Activated T-helper 17 cell treated with anti-CD3 and anti-CD28 coated beads, Interleukin-2, amount 50 U/mL, for 72 hours (primary cell): ENCODE measurements at places on chromosomes 5 and 9.
A peak's percentile ranks its signal among the peaks of the same experiment; 100 is the strongest.

- no peak overlapping the region for H3K4me3 ChIP-seq
- H3K36me3 ChIP-seq = peaks cover 46% of the 10 kb centered on the region
- no peak for ATAC-seq
- H3K27me3 ChIP-seq = no peaks in the 10 kb centered on the region
Measured at GRCh38 chr5:43154469-43154868, 33.8 kb downstream of the ZNF131 start.

DNA sequence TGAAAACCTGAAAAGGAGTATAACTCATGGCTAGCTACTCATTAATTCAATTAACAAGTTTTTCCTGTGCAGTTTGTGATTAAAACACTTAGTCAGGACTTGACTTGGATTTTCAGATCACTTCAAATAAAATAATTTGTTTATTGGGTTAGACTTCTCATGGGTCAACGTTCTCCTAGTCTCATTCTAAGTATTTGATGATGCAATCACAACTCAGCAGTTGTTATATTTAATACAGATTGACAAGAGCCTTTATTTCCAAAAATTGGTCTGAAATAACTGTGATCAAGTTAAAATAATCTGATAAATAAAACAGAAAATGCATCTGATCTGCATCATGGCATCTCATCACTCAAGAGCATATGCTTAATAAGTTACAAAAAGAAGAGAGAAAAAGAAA lies 113.9 kb downstream of the FGF10 start:
- H3K4me1 ChIP-seq = no peaks in the 10 kb centered on the region
- H3K4me3 ChIP-seq = no peak overlapping the region

- no peak overlapping the region for H3K27ac ChIP-seq
- H3K4me3 ChIP-seq = no peak overlapping the region
- H3K27me3 ChIP-seq = no peaks in the 10 kb centered on the region
- no peaks in the 10 kb centered on the region for H3K4me1 ChIP-seq
Measured at GRCh38 chr5:91928754-91929521, 545.8 kb upstream of the ARRDC3 start.

GRCh38 chr5:149904977-149905376 lies 39.6 kb downstream of the PDE6A start:
- H3K4me1 ChIP-seq = no peaks in the 10 kb centered on the region
- no peaks in the 10 kb centered on the region for H3K36me3 ChIP-seq
- H3K4me3 ChIP-seq = no peak overlapping the region
- H3K27ac ChIP-seq = no peak overlapping the region
- H3K27me3 ChIP-seq = peaks cover 12% of the 10 kb centered on the region

DNA sequence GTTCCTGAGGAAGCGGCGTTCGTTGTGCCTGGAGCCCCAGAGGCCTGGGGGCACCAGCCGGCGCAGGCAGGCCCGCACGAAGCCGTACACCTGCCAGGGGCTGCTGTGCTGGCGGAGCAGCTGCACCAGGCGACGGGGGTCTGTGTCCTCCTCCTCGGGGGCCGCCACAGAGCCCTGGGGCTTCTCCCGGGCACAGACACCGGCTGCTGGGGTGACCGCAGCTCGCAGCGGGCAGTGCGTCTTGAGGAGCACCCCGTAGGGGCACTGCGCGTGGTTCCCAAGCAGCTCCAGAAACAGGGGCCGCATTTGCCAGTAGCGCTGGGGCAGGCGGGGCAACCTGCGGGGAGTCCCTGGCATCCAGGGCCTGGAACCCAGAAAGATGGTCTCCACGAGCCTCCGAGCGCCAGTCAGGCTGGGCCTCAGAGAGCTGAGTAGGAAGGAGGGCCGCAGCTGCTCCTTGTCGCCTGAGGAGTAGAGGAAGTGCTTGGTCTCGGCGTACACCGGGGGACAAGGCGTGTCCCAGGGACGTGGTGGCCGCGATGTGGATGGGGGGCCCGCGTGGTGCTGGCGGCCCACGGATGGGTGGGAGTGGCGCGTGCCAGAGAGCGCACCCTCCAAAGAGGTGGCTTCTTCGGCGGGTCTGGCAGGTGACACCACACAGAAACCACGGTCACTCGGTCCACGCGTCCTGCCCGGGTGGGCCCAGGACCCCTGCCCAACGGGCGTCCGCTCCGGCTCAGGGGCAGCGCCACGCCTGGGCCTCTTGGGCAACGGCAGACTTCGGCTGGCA lies 1.3 kb downstream of the TERT start:
- H3K4me1 ChIP-seq = no peaks in the 10 kb centered on the region
- no peak overlapping the region for H3K27ac ChIP-seq
- H3K4me3 ChIP-seq = peak overlapping the region; percentile 49

- H3K27ac ChIP-seq = no peak overlapping the region
- H3K36me3 ChIP-seq = no peaks in the 10 kb centered on the region
- peaks cover 64% of the 10 kb centered on the region for H3K4me1 ChIP-seq
Measured at GRCh38 chr9:99116003-99116411, 11.1 kb downstream of the TGFBR1 start.

DNA sequence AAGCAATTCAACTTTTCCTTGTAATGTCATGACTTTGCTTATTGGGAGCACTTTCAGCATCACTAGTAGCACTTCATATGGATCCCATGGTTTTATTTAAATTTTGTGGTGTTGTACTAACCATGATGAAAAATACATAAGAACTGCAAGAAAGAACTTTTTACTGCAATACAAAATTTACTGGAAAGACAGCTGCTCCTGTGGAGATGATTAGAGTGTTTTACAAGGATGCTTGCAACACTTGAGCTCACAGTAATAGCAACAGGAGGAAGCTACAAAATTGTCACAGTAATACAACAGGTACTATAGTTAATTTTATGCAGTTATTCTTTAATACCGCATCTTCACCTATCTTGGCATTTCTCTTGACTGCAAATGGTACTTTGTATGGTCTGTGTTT lies 158.3 kb upstream of the TSLP start:
- H3K4me1 ChIP-seq = no peaks in the 10 kb centered on the region
- no peak overlapping the region for H3K27ac ChIP-seq
- H3K27me3 ChIP-seq = peaks cover 14% of the 10 kb centered on the region
- H3K36me3 ChIP-seq = no peaks in the 10 kb centered on the region
- H3K4me3 ChIP-seq = no peak overlapping the region

GRCh38 chr5:90386099-90386710 lies 23.4 kb downstream of the CETN3 start:
- no peak for ATAC-seq
- H3K27ac ChIP-seq = no peak overlapping the region
- H3K4me3 ChIP-seq = no peak overlapping the region
- H3K4me1 ChIP-seq = no peaks in the 10 kb centered on the region

DNA sequence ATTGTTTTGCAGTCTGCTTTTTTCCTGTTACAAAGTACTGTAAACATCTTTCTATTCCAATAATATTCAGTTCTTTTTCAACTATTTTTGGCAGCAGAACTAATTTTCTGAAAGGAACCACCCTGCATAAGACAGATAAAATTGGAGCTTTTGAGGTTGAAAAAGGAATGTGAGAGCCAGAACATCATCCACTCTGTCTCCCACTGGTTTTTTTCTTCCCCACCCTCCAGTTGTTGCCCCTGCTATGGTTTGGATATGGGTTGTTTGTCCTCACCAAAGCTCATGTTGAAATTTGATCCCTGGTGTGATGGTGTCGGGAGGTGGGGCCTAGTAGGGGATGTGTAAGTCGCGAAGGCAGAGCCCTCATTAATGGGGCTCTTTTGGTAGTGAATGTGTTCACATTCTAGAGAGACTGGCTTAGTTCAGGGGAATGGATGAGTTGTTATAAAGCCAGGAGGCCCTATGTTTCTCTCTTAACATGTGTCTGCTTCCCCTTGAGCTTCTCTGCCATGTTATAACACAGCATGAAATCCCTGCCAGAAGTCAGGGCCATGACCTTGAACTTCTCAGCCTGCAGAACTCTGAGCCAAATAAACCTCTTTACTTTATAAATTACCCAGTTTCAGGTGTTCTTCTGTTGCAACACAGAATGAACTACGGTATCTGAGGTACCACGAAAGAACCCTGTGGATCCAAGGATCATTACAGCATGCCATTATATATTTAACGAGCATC lies 34.8 kb upstream of the MAST4 start:
- H3K36me3 ChIP-seq = no peaks in the 10 kb centered on the region
- no peak overlapping the region for H3K27ac ChIP-seq
- H3K27me3 ChIP-seq = peaks cover 15% of the 10 kb centered on the region
- H3K4me1 ChIP-seq = no peaks in the 10 kb centered on the region

GRCh38 chr9:10562581-10563343 lies 50.0 kb downstream of the PTPRD start:
- no peak overlapping the region for H3K27ac ChIP-seq
- no peak overlapping the region for H3K4me3 ChIP-seq
- H3K36me3 ChIP-seq = no peaks in the 10 kb centered on the region
- H3K27me3 ChIP-seq = no peaks in the 10 kb centered on the region
- no peak for ATAC-seq

GRCh38 chr5:100517301-100517974 lies 17.7 kb upstream of the FAM174A start:
- ATAC-seq = no peak
- peaks cover 5% of the 10 kb centered on the region for H3K4me1 ChIP-seq
- peaks cover 10% of the 10 kb centered on the region for H3K27me3 ChIP-seq
- no peak overlapping the region for H3K27ac ChIP-seq
- H3K4me3 ChIP-seq = no peak overlapping the region
- no peaks in the 10 kb centered on the region for H3K36me3 ChIP-seq

- H3K36me3 ChIP-seq = peaks cover 85% of the 10 kb centered on the region
- no peak for ATAC-seq
- H3K27ac ChIP-seq = no peak overlapping the region
- H3K4me1 ChIP-seq = peaks cover 3% of the 10 kb centered on the region
- H3K27me3 ChIP-seq = no peaks in the 10 kb centered on the region
Measured at GRCh38 chr5:176379881-176380280, 8.5 kb downstream of the NOP16 start.

- no peak overlapping the region for H3K27ac ChIP-seq
- H3K4me1 ChIP-seq = peaks cover 9% of the 10 kb centered on the region
- no peaks in the 10 kb centered on the region for H3K36me3 ChIP-seq
- peak overlapping the region; percentile 63 for H3K4me3 ChIP-seq
- peak; percentile 84 for ATAC-seq
- H3K27me3 ChIP-seq = peaks cover 7% of the 10 kb centered on the region
Measured at GRCh38 chr5:140145818-140146522, 20.2 kb downstream of the IGIP start.

- no peak overlapping the region for H3K4me3 ChIP-seq
- H3K36me3 ChIP-seq = no peaks in the 10 kb centered on the region
- ATAC-seq = peak; percentile 84
- no peaks in the 10 kb centered on the region for H3K27me3 ChIP-seq
- no peaks in the 10 kb centered on the region for H3K4me1 ChIP-seq
- peak overlapping the region; percentile 75 for H3K27ac ChIP-seq
Measured at GRCh38 chr9:87464110-87464991, 33.3 kb upstream of the DAPK1 start.

GRCh38 chr5:39992617-39993202 lies 567.9 kb upstream of the DAB2 start:
- H3K27me3 ChIP-seq = peaks cover 3% of the 10 kb centered on the region
- no peaks in the 10 kb centered on the region for H3K4me1 ChIP-seq
- peak; percentile 39 for ATAC-seq
- H3K4me3 ChIP-seq = no peak overlapping the region
- H3K27ac ChIP-seq = no peak overlapping the region
- H3K36me3 ChIP-seq = no peaks in the 10 kb centered on the region

DNA sequence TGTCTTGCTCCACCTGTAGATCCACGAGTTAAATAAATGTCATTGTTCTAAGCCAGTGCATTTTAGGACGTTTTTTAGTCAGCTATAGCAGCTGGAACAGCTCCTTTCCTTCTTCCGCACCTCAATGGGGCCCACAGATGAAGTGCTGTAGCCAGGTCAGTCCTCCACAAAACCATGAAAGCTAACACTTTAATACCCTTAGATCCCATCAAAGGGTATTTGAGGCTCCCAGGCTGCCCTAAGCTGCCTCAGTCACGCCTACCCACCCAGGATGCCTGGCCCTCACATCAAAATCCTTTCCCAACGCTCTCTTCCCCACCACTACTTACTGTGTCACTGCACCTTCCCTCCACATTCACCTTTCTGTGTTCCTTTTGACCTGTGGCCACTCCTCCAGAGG lies 44.1 kb upstream of the ACO1 start:
- no peaks in the 10 kb centered on the region for H3K27me3 ChIP-seq
- no peak overlapping the region for H3K4me3 ChIP-seq
- peaks cover 10% of the 10 kb centered on the region for H3K4me1 ChIP-seq
- H3K36me3 ChIP-seq = no peaks in the 10 kb centered on the region
- H3K27ac ChIP-seq = no peak overlapping the region
- ATAC-seq = no peak

GRCh38 chr5:16980983-16981382 lies 44.9 kb upstream of the MYO10 start:
- H3K36me3 ChIP-seq = no peaks in the 10 kb centered on the region
- H3K4me3 ChIP-seq = no peak overlapping the region
- H3K27ac ChIP-seq = no peak overlapping the region
- ATAC-seq = no peak

DNA sequence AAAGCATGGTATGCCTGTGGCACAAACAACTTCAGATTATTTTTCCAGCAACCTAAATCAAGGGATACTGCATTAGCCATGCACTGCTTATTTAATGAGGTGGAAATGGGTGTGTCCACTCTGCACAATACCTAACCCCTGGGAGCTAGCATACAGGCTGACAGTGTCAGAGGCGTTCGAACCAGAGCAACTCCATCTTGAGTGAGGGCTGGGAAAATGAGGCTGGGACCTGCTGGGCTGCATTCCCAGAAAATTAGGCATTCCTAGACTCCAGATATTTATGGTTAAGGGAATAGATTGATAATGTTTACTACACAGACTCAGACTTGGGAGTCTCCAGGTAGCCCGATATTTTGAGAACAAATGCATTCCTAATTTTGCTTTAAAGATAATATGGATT lies 2.8 kb downstream of the FGF1 start:
- H3K27ac ChIP-seq = no peak overlapping the region
- no peak for ATAC-seq
- H3K4me3 ChIP-seq = no peak overlapping the region
- H3K36me3 ChIP-seq = no peaks in the 10 kb centered on the region
- no peaks in the 10 kb centered on the region for H3K4me1 ChIP-seq

GRCh38 chr5:14901462-14902051 lies 30.0 kb upstream of the ANKH start:
- no peak overlapping the region for H3K4me3 ChIP-seq
- no peak overlapping the region for H3K27ac ChIP-seq
- H3K4me1 ChIP-seq = no peaks in the 10 kb centered on the region
- H3K27me3 ChIP-seq = no peaks in the 10 kb centered on the region
- no peak for ATAC-seq

GRCh38 chr5:56985936-56986625 lies 34.2 kb upstream of the MIER3 start:
- no peaks in the 10 kb centered on the region for H3K36me3 ChIP-seq
- no peak for ATAC-seq
- peaks cover 4% of the 10 kb centered on the region for H3K4me1 ChIP-seq
- H3K27ac ChIP-seq = no peak overlapping the region
